IPS DF 6.9 (cell line): ENCODE measurements at places on chromosomes 5 and 9.

GRCh38 chr5:76754668-76755078, 38.7 kb downstream of the F2R start:
- no peak for DNase-seq

- no peak for DNase-seq
Measured at GRCh38 chr5:20556115-20556763, 568.2 kb upstream of the CDH18 start.

DNA sequence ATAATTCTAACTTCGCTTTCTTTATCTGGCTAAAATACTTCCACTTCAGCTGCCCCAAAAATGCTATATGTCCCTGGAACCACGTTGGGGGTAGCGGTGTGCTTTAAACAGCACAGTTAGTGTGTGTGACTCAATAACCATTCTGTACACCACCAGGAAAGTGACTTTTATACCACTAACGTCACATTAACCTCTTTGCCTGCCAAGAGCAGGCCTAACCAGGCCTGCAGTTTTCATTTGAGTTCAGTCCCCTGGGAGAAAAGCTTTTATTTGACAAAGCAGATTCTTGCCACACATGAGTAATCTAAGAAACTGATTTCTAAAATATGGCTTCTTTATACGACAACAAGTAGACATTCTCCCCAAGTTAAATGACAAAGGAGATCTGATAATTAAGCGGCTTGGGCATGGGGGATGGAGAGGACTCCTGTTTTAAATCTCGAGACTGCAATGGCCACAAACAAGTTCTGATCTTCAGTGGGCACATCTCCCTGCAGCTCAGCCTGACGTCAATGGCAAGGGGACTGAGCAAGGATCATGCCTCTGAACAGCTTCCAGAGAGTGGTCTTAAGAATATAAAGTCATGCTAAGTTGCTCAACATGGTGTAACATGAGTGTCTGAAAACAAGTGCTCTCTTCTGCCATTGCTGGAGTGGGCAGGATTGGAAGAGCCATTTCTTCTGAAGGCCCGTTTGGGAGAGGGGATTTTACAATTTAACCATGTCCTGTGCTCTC, 91.8 kb downstream of the GLIS3 start:
- DNase-seq = no peak

DNA sequence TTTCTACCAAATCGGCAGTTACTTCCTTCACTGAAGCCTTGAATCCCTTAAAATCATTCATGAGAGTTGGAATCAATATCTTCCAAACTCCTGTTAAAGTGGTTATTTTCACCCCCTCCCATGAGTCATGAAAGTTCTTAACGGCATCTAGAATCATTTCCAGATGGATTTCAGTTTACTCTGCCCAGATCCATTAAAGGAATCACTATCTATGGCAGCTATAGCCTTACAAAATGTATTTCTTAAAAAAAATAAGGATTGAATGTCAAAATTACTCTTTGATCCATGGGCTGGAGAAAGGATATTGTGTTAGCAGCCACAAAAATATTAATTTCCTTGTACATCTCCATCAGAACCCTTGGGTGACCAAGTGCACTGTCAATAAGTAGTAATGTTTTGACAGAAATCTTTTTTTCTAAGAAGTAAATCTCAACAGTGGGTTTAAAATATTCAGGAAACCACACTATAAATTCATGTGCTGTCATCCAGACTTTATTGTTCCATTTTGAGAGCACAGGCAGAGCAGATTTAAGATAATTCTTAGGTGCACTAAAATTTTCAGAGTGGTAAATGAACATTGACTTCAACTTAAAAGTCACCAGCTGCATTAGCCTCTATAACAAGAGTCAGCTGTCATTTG, 767.7 kb downstream of the DTWD2 start:
- no peak for DNase-seq

GRCh38 chr5:176614805-176615478, 5.0 kb upstream of the GPRIN1 start:
- DNase-seq = no peak

GRCh38 chr9:113638897-113639296, 175.4 kb downstream of the RGS3 start:
- DNase-seq = no peak

GRCh38 chr5:109231331-109231730, 178.4 kb downstream of the PJA2 start:
- no peak for DNase-seq

- DNase-seq = no peak
Measured at GRCh38 chr5:111387361-111387760, 125.0 kb downstream of the STARD4 start.

GRCh38 chr9:38673399-38674193, 46.3 kb downstream of the FAM240B start:
- DNase-seq = no peak

DNA sequence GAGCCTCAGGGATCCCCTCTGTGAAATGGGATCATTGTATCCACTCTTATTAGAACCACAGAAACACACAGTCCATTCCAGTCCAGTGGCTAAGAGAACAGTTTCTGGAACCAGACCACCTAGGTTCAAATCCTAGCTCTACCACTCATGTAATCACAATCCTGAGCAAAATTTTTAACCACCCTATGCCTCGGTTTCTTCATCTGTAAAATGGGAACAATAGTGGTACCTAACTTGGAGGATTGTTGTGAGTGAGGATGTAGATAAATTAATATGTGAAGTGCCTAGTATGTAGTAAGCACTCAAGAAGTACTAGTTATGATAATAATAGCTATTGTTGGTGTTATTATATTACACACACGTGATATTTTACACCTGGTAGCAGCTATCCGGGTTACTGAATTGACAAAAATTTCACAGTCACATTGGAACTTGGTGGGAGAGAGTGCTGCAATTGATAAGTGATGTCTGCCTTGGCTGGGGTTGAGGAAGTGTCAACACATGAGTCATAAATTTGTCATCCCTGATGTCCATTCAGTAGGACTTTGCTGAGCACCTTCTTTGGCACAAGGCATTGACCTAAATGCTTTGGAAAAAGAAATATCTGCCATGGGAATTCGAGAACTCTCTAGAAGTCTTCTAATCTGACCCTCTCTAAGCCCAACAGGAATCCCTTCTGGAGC, 68.4 kb downstream of the COL27A1 start:
- no peak for DNase-seq

- DNase-seq = no peak
Measured at GRCh38 chr5:178210686-178211085, 6.4 kb downstream of the HNRNPAB start.

- DNase-seq = no peak
Measured at GRCh38 chr9:128396970-128397613, 23.6 kb upstream of the CERCAM start.

- no peak for DNase-seq
Measured at GRCh38 chr5:5276430-5276829, 136.3 kb downstream of the ADAMTS16 start.

DNA sequence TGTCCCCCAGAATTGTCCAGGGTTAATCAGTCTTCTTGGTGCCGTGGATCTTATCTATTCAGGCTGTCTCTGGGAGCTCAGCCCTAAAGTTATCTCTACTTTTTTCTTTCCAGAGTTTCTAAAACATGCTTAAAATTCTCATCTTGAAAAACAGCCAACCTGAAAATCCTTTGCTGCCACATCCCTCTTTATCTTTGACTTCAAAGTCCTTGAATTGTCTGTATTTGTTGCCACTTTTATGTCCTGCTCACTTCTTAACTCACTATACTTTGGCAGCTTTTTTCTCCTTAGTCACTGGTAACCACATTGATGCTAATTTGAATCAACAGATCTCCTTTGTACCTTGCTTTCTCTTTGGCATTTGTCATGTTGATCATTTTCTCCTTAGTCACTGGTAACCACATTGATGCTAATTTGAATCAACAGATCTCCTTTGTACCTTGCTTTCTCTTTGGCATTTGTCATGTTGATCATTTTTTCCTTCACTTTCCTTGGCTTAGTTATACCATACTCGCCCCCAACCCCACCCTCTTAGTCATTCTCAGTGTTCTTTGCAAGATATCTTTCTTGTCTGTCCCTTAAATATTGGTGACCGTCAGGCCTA, 8.5 kb downstream of the DMXL1 start:
- DNase-seq = peak; percentile 29

DNA sequence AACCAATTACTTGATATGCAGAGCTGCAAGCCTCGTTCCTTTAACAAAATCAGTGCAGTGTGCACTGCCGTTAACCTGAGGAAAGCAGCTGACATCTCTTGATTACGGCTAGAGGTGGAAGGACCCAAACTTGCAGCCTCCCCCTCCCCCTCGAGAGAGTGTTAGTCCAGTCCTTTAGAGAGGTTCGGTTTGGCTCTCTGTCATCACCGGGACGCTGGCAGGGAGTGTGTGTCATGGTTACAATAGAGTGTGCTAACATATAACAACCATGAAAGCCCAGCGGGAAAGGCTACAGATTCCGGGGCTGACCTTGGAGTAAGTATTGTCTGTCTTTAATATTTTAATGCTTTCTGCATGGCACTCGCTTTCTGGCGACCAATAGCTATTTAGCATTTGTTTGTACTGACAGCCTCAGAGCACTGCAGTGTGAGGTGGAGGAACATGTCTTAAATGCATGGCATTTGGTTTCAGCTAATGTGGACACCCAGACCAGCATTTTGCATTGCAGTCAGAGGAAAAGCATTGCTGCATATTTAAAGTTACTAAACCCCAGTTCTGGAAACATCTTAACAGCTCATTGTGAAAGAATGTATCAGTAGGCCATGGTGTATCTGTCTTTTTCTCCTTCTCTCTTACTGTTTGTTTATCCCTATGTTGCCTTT, 237.5 kb downstream of the CD180 start:
- DNase-seq = no peak

DNA sequence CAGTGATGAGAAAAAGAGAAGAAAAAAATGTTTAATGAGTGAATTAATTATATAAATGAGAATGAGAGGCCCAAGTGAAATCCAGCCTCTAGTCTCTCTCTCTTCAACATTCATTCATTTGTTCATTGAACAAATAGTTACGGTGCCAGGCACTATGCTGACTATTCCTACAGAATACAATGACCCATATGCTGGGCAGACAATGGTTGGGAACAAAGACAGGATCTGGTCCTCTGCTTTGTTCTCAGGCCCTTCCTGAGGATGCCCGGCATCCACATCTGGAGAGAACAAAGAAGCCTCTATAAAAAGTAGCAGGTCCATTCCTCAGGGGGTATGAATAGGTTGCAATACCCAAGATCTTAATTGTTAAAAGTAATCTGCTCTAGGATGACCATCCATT, 6.9 kb downstream of the ADAM19 start:
- DNase-seq = no peak

- DNase-seq = peak; percentile 22
Measured at GRCh38 chr5:41707853-41708603, 162.2 kb downstream of the OXCT1 start.

DNA sequence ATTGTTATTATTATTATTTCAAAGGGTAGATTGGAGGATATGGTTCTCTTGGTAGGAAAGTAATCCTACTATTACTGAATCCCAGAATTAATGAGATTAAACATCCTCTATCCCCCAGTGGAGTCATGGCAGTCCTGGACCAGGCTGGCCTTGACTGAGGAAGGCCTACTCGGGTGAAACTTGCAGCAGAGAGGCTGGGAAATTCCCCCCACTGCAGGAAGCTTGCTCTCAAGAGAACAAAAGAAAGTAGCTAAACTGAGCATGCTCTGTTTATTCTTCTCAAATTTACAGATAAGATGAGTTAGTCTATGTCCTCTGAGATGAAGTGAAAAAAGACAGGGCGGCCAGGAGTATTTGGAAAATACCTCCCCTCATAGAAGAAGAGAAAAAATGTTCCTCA, 233.9 kb upstream of the RPS23 start:
- DNase-seq = no peak

DNA sequence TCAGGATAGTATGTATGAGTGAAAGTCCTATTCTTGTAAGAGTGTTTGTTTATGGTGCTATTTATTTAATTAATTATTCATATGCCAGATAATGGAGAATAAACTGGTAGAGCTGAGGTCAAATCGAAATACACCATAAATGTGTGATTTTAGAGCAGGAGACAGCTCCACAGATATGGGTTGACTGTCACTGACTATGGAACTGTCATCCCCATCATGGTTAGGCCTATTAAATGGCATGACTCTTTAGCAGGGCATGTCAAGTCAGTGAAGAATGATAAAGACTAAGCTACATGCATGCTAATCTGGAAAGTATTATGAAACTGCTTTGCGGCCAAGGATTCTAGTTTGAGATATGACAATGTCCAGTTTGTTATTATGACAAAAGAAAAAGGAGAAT, 658.6 kb downstream of the ISL1 start:
- no peak for DNase-seq

DNA sequence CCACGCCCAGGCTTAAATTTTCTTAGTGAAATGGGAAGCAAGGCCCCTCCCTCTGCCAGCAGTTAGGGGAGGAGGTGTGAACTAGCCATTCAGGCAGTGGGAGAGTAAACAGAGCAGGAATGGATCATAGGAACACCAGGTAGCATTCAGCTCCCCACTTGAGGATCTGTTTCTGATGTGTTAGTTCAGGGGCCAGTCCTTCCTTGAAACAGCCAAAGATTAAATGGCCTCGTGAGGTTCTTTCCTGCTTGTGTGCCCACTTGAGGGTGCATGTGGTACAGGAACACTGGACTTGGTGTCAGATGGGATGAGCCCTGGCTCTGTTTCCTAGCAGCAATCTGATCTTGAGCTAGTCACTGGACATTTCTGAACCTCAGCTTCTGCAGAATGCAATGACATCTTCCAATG, 21.2 kb downstream of the FAXDC2 start:
- DNase-seq = no peak

DNA sequence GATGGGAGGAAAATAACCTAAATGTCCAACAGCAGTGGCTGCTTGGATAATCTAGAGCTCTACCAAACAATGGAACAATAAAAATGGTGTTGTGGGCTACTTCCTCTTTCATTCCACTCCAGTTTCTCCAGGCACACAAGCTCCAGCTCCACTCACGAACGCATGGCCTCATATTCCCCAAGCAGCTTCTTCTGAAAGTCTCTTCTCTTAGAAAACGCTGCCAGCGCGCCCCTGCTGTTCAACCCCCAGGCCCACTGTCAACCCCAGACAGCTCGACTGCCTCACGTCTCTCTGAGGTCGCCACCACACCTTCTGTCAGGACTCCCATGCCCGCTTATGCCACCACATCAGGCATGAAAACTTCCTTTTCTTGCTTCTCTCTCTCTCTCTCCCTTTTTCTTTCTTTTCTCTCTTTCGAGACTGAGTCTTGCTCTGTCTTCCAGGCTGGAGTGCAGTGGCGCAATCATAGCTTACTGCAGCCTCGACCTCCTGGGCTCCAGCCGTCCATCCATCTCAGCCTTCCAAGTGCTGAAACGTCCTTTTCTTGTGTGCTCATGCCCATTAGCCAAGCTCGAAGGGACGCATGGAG, 16.2 kb downstream of the OR2V2 start:
- DNase-seq = no peak

GRCh38 chr9:74282526-74283253, 214.4 kb upstream of the RORB start:
- DNase-seq = no peak
